Right ventricle myocardium superior (tissue), 1 donor: ENCODE measurements at places on chromosomes 11 and 22. TPM values are rescaled to one million over a fixed set of nuclear protein-coding genes. Genes with fewer than 3 reads are reported as not detected.

Gene HORMAD2
- total RNA-seq: not detected

Gene CELSR1
- total RNA-seq: 7.6 TPM

Gene OR51E2
- 0.13 TPM for total RNA-seq

Gene CARS1
- 12.8 TPM for total RNA-seq

Gene KRTAP5-3
- not detected for total RNA-seq

Gene ANGPTL5
- total RNA-seq: 1.9 TPM

Gene LUZP2
- not detected for total RNA-seq

Gene DDT
- 148 TPM for total RNA-seq

Gene BAD
- total RNA-seq: 90.1 TPM

- DNase-seq: no peak
These were observed 86.8 kb downstream of the SLC1A2 start for GRCh38 chr11:35332524-35332923.

DNA sequence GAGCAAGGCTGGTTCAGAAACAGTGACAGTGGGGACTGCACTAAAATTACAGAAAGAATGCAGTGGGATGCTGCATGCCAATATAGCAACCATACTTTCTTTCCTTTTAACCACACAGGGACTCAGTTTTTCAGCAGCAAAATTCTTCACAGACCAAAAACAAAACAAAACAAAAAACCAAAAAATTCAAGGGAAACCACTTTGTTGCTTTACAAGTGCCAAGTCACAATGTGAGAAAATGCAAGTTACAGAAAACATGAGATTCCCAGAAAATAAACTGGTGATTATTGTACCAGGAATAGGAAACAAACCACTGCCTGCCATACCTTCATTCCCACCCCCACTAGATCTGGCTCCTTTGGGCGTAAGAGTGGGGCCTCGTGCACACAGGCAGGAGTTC lies 52.6 kb downstream of the TENM4 start:
- no peak for DNase-seq

- DNase-seq: no peak
These were observed 4.6 kb upstream of the RANGAP1 start for GRCh38 chr22:41290262-41291221.

GRCh38 chr22:37601540-37602442 lies 6.8 kb upstream of the GGA1 start:
- no peak for DNase-seq

DNA sequence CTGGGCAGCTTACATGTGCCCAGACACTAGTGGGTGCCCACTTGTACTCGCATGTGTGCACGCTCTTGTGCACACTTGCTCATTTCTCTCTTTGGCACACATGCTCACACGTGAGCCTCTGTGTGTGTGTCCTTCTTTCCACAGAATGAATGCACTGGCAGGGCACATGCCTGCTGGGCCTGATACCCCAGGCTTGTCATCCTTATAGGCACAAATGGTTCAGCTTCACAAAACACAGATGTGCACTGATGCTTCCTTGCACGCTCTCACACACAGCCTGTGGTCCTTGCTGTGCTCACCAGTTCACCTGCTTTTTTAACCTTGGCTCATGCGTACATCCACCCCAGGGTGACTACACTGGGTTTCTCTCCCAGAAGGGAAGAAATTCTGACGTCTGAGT lies 174.8 kb downstream of the BUD13 start:
- no peak for DNase-seq

DNA sequence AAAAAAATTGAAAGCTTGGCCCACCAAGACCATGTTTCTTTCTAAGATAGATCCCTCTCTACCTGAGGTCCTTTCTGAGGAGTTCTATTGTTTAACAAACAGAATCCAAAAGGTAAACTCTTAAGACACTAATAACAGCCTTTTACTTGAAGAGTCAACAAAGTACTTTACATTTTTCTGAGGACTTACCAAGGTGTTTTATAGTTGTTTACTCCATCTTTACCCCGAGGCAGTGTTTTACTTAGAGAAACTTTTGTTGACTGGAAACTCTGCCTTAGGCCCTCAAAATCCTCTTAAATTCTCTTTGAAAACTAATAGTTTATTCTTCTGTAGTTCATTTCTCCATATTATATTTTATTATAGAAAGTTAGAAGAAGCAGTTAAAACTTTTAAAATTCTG lies 49.7 kb upstream of the NOX4 start:
- DNase-seq: no peak

DNA sequence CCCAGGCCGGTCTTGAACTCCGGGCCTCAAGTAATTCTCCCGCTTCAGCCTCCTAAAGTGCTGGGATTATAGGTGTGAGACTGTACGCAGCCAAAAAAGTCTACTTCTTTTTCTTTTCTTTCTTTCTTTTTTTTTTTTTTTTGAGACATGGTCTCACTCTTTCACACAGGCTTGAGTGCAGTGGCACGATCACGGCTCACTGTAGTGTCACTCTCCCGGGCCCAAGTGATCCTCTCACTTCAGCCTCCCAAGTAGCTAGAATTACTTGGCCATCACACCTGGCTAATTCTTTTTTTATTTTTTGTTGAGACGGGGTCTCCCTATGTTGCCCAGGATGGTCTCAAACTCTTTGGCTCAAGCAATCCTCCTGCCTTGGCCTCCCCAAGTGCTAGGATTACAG lies 3.6 kb upstream of the UBE2L3 start:
- DNase-seq: no peak

GRCh38 chr11:87150936-87151335 lies 113.2 kb downstream of the TMEM135 start:
- no peak for DNase-seq

- no peak for DNase-seq
These were observed 1122.3 kb downstream of the LRRC4C start for GRCh38 chr11:40337118-40337517.

DNA sequence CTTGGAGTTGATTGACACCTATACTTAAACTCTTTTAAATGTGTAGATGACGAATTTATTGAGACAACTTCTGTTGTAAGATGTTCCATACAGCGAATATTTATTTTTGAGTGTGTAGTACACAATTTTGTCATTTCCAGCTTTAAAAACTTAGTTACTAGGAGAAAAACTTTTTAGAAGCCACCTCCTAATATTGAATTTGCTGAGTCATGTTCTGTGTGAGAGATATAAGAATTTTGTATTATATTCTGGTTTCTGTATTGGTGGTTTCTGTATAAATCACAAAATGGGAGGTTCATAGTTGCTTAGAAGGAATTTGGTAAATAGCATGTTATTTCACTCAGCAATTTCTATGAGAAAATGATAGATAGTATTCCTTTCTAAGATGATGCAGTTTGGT lies 171.3 kb downstream of the WNT11 start:
- DNase-seq: no peak

DNA sequence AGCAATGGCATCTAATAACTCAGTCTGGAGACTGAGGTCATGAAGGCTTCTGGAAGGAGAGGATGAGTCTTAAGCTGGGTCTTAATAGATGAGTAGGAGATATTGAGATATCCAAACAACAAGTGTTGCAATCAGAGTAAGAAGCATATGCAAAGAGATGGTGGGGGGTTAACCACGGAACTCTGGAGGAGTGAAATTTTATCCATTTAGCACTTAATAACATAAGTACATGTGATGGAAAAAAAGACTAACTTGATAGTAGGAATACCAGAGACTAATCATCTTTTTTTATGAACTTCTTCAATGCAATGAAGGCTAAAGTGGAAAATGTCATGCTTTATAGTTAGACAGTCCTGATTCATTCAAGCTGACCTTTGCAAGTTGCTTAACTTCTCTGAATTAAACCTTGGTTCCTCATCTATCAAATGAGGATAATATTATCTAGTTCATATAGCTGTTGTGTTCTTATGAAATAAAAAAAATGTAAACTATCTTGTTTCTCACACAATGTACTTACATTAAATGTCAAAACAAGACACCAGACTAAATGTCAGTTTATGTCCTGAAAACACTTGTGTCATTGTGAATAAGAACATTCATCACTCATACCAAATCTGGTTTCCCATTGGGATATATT lies 403.1 kb upstream of the CCDC90B start:
- no peak for DNase-seq

DNA sequence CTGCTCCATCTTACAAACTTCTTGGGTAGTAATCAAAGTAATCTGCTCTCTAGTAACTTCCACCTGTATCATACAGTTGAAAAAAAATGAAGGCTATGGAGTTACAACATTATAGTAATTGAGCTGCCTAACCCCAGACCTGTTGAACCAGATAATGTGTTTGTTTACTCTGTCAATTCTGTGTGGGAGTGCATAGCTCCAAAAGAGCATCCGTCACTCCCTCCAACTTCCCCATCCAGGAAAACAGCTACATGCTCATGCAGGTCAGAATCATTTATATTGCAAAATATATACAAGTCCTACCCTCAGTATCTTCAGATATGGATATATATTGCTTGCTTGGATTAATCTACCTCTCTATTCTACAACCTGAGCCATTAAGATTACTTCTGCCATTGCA lies 244.0 kb upstream of the ANO5 start:
- DNase-seq: no peak

DNA sequence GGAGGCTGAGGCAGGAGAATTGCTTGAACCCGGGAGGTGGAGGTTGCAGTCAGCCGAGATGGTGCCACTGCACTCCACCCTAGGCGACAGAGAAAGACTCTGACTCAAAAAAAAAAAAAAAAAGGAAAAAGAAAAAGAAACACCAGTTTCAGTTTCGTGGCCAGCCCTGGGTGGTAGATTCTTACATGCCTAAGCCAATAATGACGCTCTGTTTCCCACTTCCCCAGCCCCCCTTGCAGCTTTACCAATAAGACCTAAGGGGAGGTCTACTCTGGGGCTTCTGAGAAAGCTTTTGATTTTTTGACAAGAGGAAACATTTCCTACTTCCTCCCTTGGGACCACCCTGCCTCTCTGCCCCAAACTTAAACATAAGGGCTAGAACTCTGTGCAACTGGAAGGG lies 30.0 kb upstream of the PTPRJ start:
- DNase-seq: no peak

DNA sequence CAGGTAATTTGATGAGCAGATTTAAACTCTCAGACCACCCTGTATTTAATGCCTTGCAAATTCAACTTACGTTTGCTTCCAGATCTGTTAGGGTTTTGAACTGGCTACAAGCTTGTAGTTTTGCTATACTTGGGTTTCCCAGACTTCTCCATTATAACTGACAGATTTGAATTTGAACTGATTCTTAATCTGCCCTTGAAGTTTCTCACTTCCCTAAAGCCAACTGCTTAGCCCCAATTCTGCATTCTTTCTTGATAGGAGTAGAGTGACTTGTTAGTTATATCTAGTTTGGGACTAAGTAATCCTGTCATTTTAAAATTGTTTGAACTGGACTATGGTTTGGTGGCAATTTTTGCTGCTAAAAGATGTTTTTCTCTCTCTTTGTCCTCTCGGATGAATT lies 9.7 kb downstream of the LAYN start:
- DNase-seq: no peak

DNA sequence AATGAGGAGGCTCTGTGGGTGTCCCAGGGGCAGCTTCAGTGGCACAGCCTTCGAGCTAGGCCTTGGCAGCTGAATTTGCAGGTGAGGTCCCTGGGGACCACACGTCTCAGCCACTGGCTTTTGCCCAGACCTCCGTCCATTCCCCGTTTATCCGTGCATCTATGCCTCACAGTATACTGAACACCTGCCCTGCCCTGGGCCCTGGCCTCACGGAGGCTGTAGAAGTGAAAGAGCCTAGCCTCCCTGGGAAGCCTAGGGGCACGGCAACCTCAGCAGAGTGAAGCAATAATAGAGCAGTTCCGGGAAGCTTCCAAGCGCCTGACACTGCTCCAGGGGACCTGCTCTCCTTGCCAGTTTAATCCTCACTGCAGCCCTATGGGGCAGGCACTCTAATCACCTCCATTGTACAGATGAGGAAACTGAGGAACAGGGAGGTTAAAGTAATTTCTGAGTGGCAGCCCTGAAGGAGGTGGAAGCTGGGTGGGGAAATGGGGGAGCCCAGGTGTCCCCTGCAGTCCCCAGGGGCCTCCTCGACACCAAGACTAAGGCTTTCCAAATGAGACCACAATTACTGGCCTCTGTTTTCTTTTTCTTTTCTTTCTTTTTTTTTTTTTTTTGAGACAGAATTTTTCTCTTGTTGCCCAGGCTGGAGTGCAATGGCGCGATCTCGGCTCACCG lies 2.7 kb upstream of the NFAM1 start:
- DNase-seq: no peak

GRCh38 chr11:45473341-45473895 lies 187.3 kb upstream of the SYT13 start:
- no peak for DNase-seq

- peak; percentile 84 for DNase-seq
These were observed 7.1 kb downstream of the VSIG10L2 start for GRCh38 chr11:125952973-125953372.

GRCh38 chr22:23233752-23234408 lies 53.6 kb downstream of the BCR start:
- peak; percentile 69 for DNase-seq

DNA sequence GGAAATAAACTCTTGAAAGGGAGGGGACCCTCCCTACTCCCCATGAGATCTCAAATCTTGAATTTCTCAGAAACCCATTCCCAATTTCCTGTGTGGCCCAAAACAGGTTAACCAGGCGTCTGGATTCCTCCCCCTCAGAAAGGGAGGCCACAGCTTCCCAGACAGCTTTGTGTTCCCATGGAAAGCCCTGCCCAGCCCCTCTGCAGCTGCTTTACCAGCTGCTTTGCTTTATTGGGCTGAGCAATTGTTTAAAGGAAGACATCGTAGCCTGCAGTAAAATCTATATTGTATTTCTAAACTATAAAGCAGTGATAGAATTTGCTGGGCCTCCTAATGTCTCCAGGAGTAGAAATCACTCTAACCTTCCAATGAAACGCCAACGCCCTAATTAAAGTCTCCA lies 97.4 kb downstream of the CHST1 start:
- DNase-seq: no peak

- peak; percentile 30 for DNase-seq
These were observed 7.9 kb downstream of the MUC5B start for GRCh38 chr11:1230456-1231395.

DNA sequence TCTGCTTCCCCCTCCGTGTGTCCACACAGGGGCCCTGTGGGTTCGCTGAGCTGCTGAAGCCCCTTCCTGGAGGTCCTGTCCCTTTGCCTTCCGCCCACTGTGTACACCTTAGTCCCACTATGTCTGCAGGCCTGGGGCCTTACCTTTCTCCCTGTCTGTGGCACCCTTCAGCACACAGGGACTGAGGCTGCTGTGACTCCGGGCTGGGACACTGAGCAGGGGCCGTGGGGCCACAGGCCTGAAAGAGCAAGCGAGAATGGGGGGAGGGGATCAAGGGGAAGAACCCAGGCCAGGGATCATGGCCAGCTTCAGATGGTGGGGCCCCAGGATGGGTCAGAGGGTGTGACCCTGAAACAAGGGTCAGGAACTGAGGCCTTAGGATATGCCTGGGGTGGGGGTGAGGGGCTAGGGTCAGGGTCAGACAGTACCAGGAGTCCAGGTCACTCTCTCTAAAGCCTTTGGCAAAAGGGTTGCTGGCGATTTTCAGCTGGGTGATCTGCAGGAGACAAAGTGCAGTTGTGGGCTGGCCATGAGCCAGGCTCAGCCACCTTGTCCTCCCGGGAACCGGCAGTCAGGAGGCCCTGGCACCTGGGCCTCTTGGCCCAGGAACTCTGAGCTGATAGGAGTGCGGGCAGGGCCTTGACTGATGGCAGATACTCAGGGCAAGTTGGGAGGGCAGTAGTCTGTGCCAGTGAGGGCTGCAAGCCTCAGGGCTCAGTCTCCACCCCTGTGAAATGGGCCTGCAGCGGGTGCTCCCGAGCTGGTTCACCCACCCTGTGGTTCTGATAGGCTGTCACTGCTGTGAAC lies 2.6 kb upstream of the NUDT8 start:
- peak; percentile 83 for DNase-seq

- DNase-seq: no peak
These were observed 238.3 kb upstream of the SESN3 start for GRCh38 chr11:95469258-95469657.

- no peak for DNase-seq
These were observed 10.2 kb downstream of the B3GNT6 start for GRCh38 chr11:77044356-77044755.
